ENCODE measurements at places on chromosomes 13 and 19.

DNA sequence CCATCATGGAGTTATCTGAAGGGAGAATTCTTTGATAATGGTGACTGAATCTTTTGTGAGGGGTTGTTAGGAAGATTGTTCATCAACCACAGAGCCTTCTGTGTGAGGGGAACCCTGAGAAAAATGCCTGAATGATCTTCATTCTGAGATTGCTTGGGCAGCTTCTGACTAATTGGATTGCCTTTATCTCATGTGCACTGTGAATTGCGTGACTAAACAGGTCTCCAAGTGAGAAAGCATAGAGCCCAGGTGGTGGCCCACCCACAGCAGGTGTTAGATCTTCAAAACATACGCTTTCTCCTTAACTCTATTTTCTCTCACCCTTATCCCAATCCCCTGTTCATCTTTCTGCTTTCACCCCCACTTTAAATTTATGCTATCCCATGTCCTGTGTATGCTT is 58.3 kb downstream of the DOCK9 start:
- no peak for DNase-seq

DNA sequence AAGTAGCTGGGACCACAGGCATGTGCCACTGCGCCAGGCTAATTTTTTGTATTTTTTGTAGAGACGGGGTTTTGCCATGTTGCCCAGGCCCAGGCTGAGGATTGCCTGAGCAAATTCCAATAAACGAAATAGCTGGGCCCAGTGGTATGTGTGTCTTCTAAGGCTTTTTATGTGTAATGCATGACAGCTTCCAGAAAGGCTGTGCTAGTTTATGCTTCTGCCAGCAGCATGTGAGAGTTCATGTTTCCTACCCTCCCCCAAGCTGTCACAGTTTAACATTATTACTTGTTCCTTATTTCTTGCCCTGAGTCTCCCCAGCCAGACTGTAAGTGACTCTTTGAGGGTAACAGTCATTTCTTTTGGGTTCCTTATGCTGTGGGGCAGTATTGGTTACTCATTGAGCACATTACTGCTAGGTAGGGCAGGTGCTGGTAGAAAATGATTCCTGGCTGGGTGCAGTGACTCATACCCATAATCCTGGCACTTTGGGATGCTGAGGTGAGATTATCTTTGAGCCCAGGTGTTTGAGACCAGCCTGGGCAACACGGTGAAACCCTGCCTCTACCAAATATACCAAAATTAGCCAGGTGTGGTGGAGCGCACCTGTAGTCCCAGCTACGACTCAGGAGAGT is 13.6 kb downstream of the GPATCH1 start:
- no peak for DNase-seq

- DNase-seq = no peak
Observed at GRCh38 chr13:29975283-29975682, 124.9 kb upstream of the UBL3 start.

DNA sequence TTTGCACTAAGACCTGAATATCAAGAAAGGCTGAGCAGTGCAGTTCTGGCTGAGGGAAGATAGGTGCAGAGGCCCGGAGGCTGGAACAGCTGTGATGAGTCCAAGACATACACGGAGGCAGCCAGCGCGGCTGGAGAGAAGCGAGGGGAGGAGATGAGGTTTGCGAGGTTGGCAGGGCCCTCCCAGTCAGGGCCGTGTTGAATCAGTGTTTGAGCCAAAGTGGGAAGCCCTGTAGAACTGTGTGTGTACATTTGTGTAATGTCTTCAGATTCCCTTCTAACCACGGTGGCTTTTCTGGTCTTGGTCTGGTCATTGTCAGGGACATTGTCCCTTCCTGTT is 34.9 kb downstream of the PAK4 start:
- no peak for DNase-seq

GRCh38 chr19:55437410-55437809 is 5.7 kb downstream of the SHISA7 start:
- peak; percentile 88 for DNase-seq

GRCh38 chr19:2208975-2209374 is 27.2 kb downstream of the PLEKHJ1 start:
- DNase-seq = no peak

DNA sequence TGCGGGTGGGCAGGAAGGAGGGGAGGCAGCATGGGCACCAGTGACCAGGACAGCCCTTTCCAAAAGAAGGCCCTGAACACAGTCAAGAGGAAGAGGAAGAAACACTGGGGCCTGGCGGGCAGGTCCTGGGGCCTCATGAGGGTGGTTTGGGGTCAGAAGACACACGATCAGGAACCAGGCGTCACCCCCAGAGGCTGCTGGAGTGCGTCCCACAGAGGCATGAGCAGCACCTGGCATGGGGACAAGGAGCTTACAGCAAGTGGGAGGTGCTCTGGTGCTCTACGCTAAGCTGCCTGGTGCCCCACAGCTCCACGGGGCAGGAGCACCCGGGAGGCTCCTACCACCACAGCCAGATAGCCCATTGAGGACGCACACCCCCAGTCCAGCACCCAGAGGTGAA is 20.0 kb downstream of the ELL start:
- DNase-seq = no peak

GRCh38 chr13:29964181-29964845 is 113.9 kb upstream of the UBL3 start:
- no peak for DNase-seq

DNA sequence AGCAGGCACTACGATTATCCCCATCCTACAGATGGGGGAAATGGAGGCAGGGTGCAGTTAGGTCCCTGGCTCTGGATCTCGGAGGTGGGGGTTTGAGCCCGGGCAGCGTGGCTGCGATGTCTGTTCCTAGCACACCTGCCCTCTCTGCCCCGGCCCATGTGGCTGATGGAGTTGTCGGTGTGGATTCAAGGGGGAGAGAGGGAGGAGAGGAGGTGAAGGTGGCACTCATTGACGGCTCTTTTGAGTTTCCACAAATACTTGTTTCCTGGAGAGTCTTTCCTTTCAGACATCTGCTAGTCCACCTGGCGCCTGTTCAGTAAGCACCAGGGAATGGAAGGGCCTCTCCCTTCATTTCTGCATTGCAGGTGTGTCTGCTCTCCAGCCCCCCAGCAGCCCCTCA is 69.9 kb downstream of the ARHGEF18 start:
- no peak for DNase-seq

- DNase-seq = peak; percentile 70
Observed at GRCh38 chr13:30577401-30577852, 40.3 kb upstream of the USPL1 start.

DNA sequence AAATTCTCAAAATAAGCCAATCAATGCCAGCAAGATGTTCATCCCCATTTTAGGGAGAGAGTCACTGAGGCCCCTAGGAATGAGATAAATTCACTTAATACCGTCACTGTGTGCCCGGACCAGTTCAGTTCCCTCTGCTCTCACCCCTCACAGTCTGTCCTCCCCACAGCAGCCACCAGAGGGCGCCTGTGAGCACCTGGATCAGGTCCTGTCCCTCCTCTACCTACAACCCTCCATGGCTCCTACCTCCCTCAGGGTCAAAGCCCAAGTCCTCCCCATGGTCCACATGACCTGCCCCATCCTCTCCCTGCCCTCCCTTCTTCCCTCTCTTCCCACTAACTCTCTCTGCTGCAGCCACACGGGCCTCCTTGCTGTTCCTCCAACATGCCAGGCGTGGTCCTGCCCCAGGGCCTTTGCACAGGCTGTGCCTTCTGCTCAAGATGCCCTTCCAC is 42.0 kb upstream of the NFIC start:
- no peak for DNase-seq

DNA sequence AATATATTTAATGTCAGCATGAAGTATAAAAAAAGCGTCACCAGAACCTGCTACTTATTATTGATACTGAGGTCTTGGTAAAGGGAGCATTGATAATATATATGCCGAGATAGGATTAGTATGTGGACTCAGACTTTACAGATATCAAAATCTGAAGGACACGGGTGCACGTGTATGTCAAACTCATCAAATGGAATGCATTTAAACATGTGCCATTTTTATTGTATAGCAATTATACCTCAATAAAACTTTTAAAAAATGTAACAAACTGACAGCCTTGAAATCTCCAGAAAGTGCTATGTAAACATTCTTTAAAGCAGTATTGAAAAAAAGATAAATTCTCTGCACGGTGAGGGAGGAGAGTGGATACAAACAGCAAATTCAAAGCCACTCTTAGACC is 157.9 kb downstream of the RNF17 start:
- DNase-seq = no peak

GRCh38 chr13:75467040-75467728 is 14.8 kb downstream of the TBC1D4 start:
- DNase-seq = no peak

GRCh38 chr13:99495466-99496183 is 5.6 kb upstream of the TM9SF2 start:
- DNase-seq = no peak

DNA sequence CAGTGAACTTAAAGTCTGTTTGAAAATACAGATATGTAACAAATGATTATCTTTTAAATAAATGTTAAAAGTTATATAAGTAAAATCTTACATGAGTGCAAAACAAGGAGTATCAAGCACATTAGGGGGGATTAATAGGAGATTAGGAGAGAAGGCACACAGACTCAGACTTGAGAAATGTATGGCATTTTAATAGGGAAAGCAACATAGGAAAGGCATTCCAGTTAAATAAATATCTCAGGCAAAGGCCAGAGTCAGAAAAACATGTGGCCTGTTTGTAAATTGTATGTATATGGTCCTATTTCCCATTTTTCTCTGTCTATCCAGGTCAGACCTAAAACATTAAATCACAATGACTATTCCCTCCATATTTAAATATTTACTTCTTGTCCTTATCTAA is 462.7 kb downstream of the GPC6 start:
- no peak for DNase-seq

- peak; percentile 52 for DNase-seq
Observed at GRCh38 chr13:93146584-93147297, 79.9 kb upstream of the GPC6 start.

GRCh38 chr19:53810187-53810546 is 13.9 kb downstream of the NLRP12 start:
- DNase-seq = no peak

DNA sequence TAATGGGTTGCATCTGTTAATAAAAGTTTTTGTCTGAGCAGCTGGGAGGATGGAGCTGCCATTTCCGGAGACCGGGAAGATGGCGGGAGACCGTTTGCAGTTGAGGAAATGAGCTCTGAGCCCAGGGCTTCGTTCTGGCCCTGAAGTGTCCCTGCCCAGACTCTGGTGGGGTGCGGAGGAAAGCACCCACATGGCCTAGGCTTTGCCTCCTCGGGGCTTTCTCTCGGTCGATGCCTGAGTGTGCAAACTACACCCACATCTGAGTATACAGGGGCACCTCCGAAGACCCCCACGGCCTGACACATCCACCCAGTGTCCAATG is 15.6 kb upstream of the NANOS3 start:
- no peak for DNase-seq

DNA sequence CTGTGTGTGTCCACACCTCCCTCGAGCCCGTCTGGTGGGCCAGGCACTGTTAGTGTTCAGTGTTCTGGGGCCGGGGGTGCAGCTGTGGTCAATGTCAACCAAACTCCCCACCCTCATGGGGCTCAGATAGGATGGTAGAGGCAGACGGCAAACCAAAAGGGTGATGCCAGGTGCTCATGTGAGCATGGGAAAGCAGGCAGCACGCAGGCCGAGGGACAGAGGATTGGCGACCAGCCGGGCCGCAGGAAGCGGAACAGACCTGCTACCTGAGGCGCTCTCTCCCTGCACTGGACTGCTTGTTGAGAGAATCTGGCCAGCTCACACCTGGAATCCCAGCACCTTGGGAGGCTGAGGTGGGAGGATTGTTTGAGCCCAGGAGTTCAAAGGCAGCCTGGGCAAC is 29.1 kb downstream of the DHX34 start:
- no peak for DNase-seq

DNA sequence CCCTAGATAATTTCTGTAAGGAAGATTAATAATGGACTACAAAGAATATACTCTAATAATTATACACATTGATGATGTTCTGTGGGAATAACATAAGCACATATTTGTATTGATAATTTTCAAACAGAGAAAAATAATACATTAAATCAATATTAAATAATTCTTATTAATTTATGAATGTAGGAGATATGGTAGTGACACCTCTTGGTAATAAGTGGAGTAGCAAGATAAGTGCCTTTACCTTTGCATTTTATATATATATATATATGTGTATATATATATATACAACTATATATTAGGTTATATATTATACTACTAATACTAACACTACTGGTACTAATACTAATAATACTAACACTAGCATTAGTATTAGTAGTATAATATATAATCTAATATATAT is 905.8 kb downstream of the SLITRK1 start:
- no peak for DNase-seq

GRCh38 chr13:80577926-80578670 is 237.2 kb upstream of the SPRY2 start:
- DNase-seq = peak; percentile 2

DNA sequence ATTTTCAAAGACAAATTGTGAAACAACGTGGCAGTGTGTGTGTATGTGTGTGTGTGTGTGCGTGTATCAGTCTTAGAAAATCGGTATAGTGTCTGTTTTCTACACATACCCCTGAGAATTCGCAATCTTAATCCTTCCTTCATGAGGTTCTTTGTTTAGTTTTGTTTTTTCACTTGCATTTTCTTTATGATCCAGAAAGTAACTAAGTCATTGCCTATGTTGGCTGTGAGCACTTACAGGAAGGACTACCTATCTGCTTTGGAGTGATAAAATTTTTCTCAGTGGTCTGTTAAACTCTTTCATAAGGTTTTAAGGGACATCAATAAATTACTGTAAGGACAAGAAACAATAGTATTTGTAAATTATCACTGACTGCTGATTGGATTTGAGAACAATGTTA is 1587.1 kb downstream of the PCDH9 start:
- DNase-seq = no peak

- no peak for DNase-seq
Observed at GRCh38 chr13:50940509-50940908, 30.9 kb downstream of the RNASEH2B start.

GRCh38 chr19:2944403-2944774 is 382 bp downstream of the ZNF77 start:
- DNase-seq = no peak

DNA sequence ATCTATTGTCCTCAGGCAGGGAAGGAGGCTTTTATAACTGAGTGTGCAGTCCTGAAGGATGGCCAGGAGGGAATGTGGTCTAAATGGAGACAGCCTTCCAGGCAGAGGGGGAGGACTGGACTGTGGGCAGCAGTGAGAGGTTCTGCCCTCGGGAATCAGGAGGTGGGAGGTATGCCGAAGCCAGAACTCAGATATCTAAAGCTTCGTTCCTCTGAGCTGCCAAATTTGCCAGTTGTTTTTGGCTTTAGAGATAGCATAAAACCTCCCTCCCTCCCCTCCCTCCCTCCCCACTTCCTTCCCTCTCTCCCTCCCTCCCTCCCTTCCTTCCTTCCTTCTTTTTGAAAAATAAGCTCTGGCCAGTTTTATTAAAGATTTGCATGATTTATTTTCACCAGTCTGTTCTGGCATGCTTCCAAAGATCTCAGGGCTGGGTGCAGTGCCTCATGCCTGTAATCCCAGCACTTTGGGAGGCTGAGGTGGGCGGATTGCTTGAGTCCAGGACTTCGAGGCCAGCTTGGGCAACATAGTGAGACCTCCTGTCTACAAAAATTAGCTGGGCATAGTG is 2.4 kb downstream of the MEDAG start:
- DNase-seq = peak; percentile 35

GRCh38 chr13:53241891-53242348 is 213.3 kb downstream of the OLFM4 start:
- DNase-seq = no peak

- no peak for DNase-seq
Observed at GRCh38 chr19:55673465-55673864, 1.6 kb upstream of the EPN1 start.

Data from H4 (cell line).